Astrocyte of the spinal cord (primary cell): ENCODE measurements at places on chromosomes 6 and 20.

DNA sequence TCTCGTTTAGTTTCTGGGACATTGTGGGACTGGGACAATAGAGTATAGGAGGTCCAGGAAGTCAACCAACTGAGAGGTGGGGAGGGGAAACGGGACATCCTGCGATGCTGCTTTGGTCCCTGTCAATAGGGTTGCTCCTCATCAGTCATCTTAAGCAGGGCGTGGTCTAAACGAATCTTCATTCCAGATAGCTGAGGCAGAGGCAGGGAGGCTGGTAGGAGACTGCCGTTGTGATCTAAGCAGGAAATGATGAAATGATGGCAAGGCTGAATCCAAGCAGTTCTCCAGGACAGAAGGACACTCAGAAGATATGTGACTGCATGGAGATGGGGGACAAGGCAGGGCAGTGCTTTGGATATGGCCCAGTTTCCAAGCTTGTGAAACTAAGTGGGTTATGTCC lies 953.4 kb downstream of the KIF16B start:
- DNase-seq = no peak

GRCh38 chr6:142716097-142716496 lies 228.9 kb downstream of the HIVEP2 start:
- DNase-seq = no peak

DNA sequence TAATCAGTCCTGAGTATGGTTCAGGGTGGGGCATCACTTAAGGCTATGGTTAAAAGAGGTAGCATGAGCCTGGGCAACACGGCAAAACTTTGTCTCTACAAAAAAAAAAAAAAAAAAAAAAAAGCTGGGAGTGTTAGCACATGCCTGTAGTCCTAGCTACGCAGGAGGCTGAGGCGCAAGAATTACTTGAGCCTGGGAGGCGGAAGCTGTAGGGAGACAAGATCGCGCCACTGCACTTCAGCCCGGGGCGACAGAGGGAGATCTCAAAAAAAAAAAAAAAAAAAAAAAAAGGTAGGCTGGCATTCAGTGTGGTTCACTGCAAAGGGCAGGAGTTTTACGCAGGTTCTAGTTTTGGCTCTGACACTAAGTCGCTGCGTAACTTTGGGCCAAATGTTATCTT lies 15.1 kb downstream of the ELOVL2 start:
- DNase-seq = no peak

DNA sequence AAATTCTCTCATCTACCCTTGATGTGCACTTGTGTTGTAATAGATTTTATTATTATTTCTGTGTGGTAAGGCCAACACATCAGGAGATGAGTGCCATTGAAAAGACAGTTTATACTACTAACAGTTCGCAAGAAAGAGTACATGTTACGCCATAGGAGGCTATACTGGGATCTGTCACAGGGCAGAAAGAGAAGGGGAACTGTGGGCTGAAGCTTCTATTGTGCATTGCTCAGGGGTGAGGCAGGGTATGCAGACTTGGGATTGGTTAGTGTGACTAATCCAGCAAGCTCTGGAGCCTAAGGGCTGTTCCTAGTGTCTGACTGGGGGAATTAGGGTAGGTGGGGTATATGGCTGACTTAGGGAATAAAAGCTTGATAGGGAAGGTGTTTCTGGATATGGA lies 50.9 kb downstream of the GPR63 start:
- DNase-seq = no peak

DNA sequence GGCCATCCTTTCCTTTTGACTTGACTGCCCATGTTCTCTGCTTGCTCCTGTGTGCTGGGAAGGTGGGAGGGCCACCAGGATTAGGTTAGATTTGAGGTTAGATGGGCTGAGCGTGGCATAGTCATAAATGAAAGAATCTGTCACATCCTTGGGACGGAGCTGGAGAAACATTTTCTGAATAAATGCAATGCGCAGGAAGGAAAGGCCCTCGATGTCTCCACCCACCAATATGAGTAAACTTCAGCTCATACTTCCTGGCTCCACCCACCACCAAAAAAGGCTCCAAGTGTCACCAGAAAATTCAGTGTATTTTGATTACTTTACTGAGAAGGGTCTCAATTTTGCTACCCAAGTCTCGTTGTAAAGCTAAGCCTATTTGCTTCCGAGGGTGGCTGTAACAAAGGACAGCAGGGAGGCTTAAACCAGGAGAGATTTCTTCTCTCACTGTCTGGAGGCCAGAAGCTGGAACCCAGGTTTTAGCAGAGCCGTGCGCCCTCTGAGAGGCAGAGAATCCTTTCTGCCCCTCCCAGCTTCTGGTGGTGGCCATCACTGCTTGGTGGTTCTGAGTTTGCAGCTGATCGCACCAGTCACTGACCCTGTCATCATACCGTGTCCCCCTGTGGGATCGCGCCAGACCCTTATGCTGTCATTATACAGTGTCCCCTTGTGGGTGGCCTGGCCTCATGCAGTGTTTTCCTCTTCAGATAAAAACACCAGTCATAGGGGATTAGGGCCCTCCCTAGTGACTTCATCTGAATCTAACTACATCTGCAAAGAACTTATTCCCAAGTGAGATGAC lies 137.8 kb downstream of the TTLL2 start:
- DNase-seq = no peak

DNA sequence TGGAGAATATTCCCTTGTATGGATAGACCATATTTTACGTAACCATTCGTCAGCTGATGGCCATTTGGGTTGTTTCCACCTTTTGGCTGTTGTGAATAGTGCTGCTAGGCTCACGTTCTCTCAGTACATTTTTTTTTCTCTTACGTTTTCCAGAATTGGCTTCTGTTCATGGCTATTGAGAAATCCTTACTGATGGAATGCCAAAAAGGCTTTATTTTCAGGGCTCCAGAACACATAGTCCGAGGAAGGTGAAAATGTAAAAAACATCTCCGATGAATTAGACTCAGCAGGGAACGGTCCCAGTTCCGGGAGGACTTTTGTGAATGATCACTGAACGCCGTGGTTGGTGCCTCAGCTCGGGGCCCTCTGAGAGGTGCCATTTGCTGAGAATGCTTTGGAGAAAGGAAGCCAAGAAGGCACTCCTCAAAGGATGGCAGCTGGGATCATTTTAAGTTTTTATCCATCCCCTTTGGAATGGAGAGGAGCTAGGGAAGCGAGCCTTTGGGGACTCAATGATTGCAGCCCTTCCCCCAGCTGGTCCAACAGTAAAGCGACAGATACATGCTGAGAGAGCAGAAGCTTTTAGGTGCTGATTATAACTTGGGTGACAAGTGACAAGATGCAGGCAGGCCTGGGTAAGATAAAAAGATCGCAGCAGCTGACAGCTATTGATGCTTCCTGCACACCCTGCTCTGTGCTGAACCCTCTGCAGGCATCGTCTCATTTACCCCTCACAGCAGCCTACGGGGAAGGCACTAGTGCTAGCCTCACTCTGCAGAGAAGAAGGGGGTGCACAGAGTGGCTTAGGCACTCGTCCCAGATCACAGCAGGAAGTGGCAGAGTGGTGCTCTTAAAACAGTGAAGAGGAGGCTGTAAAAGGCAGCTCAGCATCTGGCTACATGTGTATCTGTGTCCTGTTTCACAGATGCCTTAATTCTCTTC lies 133.4 kb upstream of the KCNG1 start:
- DNase-seq = peak; percentile 43

- DNase-seq = peak; percentile 63
Measured at GRCh38 chr6:79719248-79719960, 88.3 kb downstream of the SH3BGRL2 start.

- peak; percentile 58 for DNase-seq
Measured at GRCh38 chr6:52514514-52514913, 62.3 kb downstream of the TRAM2 start.

- no peak for DNase-seq
Measured at GRCh38 chr6:105966481-105966880, 119.7 kb upstream of the PRDM1 start.

GRCh38 chr6:141307309-141307998 lies 825.3 kb upstream of the GJE1 start:
- DNase-seq = no peak

DNA sequence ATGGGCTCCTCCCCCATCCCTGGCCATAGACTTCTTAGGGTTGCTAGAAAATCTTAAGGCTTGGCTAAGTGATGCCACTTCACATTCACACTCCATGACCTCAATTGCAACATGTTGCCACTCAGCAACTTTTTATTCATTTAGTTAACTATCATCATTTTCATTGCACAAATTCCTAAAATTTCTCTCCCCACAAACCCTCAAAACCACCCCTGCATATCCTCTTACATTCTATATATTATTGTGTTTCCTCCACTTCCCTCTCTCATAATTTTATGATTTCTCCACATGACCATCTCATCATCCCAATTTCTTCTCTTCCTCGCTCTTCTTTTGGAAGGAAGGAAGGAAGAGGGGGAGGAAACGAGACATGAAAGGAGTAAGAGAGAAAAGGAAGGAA lies 436.0 kb downstream of the HACE1 start:
- DNase-seq = no peak

GRCh38 chr6:69732640-69733039 lies 64.2 kb downstream of the LMBRD1 start:
- peak; percentile 8 for DNase-seq

DNA sequence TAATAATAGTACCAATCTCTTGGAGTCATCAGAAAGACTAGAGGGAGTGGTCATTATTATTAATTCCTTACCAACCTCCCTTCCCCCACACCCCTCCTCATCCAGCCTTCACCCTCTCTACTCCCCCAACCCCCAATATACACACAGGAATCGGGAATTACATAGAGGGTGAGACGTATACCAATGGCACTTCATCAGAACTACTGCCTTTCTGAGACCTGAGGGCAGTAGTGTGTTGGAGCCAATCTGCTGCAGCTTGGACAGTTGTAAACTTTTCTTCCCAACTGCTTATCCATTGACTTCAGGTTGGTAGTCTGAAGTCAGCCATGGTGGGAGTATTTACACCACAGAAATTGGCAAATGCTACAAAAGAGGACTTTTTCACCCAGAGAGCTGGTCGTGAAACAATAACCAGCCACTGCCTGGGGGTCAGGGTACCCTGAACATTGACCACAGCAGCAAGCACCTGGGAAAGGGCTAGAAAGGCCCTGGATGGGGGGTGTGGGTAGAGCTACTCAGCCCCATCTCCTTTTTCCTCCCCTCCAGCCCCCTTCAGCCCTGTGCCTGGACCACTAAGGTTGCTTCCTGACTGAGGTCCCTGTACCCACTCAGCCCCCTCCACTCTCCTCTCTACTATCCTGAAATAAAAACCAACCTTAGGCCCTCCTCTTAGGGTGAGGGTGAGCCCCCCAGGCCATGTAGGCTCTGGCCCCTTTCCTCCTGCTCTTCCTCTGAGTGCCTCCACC lies 161.5 kb downstream of the MRPL14 start:
- DNase-seq = no peak

DNA sequence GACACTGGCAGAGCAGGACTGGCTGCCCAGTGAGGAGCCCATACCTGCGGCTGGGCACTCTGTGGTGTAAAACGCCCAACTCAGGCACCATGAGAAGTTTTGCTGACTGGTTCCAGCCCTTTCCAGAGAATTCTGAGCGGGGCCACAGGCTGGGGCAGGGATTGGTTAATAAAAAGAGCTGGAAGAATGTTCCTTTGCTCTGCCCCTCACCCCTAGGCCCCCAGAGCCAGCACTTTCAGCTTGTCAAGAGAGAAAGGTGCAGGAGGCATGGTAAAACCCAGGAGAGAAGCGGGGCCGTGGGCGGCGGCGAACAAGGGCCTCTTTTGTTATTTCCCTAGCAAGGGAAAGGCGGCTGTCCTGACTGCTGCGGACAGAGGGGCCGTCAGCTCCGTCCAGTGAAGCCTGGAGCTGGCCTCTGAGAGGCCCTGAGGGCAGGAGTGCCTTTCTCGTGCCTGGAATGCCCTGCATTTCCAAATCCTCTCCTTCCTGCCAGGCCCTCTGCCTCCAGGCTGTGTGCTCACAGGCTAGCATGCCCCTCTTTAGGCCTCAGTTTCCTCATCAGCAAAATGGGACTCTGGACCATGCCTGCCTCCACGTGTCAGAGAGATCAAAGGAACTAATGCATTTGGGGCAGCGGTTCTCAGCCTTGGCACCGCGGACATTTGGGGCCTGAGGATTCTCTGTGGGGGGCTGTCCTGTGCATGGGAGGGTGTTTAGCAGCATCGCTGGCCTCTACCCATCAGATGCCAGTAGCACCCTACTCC lies 12.9 kb downstream of the SLC13A3 start:
- no peak for DNase-seq

DNA sequence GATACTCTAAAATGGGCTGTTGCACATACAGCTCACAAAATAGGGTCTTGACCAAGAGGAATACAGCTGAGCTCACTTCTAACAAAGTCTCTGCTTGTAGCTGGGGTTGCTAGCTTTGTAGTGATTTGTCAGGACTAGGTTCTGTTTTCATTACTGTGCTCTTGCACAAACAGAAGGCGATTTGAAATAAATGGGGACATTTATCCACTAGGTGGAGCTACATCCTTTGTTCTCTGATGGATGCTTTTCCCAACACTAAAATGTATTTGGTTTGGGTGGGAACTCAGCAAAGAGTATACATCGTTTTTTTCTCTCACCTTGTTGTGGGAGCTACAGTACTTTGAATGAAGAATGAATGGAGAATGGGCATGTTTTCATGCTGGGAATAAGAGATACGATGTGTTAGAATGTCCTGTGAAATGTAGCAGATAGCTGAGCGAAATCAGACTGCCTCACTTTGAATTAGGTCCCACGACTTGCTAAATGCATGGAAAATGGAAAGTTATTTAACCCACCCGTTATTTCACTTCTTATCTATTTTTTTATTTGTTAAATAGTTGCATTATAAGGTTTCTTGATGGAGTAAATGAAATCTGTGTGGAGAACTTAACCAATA lies 494.7 kb upstream of the MAP3K7 start:
- peak; percentile 79 for DNase-seq

DNA sequence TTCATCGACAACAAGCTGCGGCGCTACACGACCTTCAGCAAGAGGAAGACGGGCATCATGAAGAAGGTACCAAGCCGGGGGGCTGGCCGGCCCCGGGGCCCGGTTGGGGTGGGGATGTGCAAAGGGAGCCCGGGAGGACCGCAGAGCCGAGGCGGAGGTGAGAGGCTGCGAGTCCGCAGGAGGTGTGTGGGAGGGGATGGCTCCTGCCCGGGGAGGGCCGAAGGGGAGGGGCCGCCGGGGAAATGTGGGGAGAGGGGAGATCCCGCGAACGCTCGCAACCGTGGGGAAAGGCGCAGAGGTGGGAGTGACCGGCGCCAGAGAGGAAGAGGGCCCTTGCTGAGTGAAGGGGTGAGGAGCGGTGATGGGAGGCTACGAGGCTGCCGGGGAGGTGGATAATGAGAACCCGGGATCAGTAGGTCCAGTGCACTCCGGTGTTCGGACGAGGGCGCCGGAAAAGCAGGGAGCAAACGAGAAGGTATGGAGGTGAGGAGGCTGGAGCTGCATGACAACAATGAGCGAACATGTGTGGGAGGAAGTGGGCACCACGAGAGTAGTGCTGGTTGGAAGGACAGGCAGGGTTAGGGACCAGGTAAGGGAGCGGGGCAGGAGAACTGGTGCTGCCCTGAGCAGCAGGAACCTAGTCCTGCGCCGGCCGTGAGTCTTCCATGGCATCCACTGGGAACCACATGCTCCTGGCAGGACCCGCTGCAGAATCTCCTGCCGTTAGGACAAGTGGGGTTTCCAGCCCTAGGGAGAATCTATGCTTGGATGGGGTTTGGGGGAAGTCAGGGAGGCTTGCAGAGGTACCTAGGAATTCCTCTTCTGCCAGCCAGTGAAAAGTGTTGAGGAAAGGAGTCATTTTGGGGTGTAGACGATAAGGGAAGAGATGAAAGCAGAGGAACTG lies 1.3 kb downstream of the SRF start:
- peak; percentile 44 for DNase-seq

- no peak for DNase-seq
Measured at GRCh38 chr6:7912024-7912423, 1.4 kb upstream of the TXNDC5 start.
